ENCODE measurements at places on chromosomes 3 and 15. TPM values are rescaled to one million over a fixed set of nuclear protein-coding genes. Genes with fewer than 3 reads are reported as not detected.

DNA sequence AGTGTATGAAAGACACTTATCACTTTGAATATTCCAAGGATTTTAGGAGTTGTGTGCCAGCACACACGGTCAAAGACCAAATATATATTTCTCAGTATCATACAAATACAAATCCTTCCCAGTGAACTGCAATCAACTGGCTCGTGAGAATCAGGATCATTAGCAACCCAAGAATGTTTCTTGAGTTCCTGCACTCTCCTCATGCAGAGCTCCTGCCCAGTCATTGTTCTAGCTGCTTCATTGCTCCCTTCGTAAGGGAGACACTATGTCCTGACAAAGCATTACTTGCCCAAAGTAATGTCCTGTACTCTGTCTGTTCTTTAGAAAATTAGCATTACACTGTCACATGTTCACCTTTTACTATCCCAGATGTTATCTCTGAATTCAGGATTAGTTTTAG, 92.0 kb upstream of the SLC4A7 start:
- DNase-seq, result no peak

DNA sequence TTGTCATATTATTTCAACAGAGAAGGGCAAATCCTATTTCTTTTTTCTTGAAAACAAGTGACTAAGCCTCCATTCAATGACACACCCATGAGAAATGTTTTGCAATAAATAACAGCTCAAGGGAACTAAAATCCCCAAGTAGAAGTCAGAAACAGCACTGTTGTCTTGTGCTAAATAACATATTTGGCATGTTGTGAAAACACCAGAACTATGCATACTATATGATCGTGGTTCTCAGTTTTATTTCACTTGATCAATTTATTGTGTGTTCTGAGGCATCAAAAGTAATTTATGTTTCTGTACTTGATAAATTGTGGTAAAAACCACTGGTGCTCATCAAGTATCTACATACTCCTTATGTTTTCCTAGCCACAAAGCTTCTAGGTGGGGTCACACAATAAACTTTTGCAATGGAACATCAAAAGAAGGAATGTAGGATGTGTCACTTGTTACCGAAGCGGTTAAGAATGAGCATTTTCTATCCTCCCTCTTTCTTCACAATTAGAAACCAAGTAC, 691.7 kb upstream of the CBLB start:
- DNase-seq, result peak; percentile 81

DNA sequence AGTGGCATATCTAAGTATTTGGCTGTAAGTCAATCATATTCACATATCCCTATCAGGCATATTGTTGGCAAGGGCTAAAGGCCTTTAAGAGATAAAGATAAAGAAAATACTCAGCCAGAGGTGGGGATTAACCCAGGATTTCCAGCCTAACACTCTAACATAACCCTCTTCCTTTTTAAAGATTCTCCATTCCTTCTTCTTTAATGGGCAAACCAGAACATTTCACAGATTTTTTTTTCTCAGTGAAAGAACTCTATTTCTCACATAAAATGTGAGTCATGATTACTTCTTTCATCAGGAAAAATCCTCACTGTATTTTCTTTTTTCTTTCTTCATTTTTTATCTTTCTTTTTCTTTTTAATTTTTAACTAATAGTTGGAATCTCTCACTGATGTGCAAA, 200.4 kb downstream of the NR1D2 start:
- DNase-seq, result no peak

- DNase-seq, result no peak
These were observed 117.7 kb upstream of the FOXB1 start for GRCh38 chr15:59886441-59886840.

GRCh38 chr3:4895838-4896237, 83.4 kb upstream of the BHLHE40 start:
- DNase-seq, result no peak

DNA sequence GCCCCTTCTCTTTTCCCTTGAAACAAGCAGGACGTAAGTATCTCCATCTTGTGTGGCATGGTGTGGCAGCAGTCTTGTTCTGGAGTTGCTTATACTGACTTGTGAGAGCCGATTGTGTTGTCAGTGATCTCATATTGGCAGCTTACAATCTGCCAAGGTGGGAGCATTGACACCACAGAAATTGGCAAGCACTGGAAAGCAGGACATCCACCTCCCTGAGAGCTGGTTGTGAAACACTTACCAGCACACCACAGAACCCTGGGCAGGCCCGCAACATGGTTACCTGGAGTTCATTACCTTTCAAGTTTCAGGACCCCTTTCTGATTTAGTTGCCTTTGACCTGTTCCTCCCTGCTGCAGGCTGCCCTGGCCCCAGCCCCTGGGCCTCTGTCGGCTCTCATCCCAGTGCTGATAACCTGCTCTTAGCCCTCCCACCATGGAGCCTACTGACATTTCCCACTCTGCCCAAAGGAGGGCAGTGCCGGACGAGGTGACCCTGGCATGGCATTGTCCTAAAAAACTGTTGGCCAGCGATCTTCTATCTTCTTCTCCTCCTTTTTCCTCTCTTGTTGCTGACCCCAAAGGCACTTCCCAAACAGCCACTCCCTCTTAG, 10.6 kb upstream of the ATP2B2 start:
- DNase-seq, result no peak

GRCh38 chr3:27641271-27641800, 80.8 kb downstream of the EOMES start:
- DNase-seq, result no peak

DNA sequence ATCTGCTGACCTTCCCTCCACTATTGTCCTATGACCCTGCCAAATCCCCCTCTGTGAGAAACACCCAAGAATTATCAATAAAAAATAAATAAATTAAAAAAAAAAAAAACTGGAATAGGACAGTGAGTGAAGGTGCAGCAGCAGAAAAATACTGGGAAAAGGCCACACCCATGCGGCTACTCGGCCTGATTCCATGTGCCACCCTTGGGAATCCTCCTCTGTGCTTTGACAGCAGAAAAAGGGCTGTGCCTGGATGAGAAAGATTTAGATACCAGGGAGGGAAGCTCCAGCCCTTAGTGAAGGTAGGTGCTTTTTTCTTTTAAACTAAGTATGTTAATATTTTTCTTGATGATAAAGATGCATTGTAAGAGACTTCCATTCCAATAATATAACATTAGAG, 107.8 kb downstream of the CTNNB1 start:
- no peak for DNase-seq

DNA sequence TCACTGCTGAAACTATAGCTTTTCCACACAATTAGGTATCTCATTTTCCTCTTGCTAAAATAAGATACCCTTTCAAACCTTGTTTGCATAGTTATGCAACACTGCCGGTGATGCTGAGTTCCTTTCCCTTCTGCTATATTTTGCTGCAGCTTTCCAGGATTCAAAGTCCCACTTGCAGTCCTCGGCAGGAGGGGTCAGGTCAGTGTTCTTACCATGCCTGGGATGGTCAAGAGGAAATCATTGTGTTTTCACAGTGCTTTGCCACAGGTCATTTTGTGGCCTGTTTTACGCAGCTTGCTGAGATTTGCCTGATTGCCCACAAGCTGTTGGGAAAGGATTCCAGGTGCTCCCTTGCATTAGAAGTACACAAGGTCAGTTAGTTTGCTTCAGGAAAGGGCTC, 156.9 kb downstream of the B3GALNT1 start:
- no peak for DNase-seq

DNAH1 gene
- 2.7 TPM for polyA plus RNA-seq

LXN gene
- polyA plus RNA-seq, result 66.8 TPM

SLC2A2 gene
- not detected for polyA plus RNA-seq

SCN5A gene
- polyA plus RNA-seq, result 0.74 TPM
